Right atrium auricular region (tissue), 2 donors: ENCODE measurements at places on chromosomes 1 and 21.

GRCh38 chr1:19377812-19378718 lies 65.9 kb downstream of the SLC66A1 start:
- DNase-seq: no peak

DNA sequence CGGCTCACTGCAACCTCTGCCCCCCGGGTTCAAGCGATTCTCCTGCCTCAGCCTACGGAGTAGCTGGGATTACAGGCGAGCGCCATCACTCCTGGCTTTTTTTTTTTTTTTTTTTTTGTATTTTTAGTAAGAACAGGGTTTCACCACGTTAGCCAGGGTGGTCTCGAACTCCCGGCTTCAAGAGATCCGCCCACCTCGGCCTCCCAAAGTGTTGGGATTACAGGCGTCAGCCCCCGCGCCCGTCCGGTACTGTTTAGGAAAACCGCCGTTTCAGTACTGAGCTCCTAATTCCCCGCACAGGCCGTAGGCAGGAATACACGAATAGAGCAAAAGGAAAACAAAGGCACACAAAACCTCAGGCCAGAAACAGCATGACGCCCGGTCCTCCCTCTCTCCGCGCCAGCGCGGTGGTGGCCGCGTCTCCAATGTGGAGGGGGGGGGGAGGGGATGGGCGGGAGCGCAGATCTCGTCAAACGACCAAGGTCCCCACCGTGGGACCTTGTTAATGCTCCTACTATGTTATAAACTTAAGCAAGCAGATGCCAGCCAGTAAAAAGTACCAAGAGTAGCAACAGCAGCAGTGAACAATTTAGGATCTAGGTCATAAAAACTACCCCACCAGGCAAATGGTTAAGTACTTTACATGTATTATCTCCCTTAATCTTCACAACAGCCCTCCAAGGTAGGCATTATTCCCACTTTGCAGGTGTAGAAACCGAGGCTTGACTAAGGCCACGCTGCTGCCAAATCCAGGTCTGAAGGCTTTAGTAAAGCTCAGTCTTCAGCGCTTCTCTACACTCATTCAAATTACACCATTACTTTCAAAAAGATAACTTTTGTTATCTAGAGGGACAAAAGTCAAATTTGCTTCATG lies 648 bp upstream of the ADAR start:
- no peak for DNase-seq

GRCh38 chr21:27422435-27422834 lies 455.5 kb upstream of the ADAMTS5 start:
- no peak for DNase-seq

DNA sequence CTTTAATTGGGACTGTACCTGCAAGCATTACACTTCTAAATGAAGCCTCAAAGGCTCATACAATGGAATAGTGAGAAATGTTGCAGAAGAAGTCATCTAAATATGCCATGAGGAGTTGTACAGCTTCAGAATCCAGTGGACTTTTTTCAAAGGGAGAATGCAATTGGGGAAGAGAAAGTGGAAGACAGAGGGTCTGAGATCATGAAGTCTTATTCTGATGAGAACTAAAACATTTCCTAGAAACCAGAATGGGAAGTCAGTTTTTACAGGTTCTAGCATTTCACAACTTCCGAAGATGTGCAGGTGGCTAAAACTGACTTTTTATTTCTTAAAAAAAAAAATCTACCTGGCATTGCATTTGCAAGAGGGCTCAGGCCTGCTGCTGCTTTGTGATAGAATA lies 424.4 kb upstream of the RUNX1 start:
- DNase-seq: no peak

- DNase-seq: no peak
Observed at GRCh38 chr1:89274411-89274857, 1.8 kb upstream of the GBP5 start.
